Stimulated activated CD4-positive, alpha-beta T cell treated with anti-CD3 and anti-CD28 coated beads, Interleukin-12 subunit alpha, Interleukin-12 subunit beta, amount 100 ng/mL, for 48 hours (primary cell): ENCODE measurements at places on chromosomes 6 and 20.

DNA sequence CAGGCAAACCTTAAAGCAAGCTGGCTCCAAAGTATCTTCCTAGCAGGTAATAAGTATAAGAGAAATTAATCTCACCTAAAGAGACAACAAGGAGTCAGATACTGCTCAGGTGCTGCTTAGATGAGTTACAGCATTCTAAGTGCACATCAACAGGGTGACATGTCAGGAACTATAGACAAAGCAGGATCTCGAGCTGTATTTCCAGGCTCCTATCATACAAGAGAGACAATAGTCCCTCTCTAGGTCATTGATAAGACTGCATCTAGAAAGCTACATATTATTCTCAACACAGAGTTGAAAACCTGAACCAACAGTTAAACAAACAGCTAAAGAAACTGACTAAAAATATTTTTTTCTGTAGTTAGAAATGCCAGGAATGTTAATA, 3.9 kb downstream of the PTPRK start:
- no peak for DNase-seq

DNA sequence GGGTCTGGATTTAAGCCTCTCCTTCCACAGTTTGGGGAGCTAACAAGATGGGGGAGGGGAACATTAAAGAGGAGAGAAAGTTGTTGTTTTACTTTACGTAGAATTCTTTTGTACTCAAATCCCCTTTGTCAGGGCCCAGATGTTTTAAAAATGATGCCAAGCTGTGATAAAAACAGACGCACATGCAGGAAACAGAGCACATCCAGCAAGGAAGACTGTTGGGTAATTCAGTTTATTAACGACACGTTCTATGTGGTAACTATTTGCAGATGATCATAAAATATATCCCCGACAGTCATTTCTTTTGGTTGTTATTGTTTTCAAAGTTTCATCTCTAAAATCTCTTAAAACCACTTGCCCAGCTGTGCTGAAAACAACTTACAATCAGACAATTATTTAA, 307.0 kb upstream of the PRDM1 start:
- no peak for DNase-seq

GRCh38 chr6:33914645-33915044, 110.8 kb upstream of the MLN start:
- DNase-seq: peak; percentile 17

GRCh38 chr20:6040540-6040939, 13.3 kb downstream of the LRRN4 start:
- DNase-seq: no peak

- DNase-seq: no peak
These were observed 56.4 kb downstream of the ZMYND8 start for GRCh38 chr20:47300071-47300470.

DNA sequence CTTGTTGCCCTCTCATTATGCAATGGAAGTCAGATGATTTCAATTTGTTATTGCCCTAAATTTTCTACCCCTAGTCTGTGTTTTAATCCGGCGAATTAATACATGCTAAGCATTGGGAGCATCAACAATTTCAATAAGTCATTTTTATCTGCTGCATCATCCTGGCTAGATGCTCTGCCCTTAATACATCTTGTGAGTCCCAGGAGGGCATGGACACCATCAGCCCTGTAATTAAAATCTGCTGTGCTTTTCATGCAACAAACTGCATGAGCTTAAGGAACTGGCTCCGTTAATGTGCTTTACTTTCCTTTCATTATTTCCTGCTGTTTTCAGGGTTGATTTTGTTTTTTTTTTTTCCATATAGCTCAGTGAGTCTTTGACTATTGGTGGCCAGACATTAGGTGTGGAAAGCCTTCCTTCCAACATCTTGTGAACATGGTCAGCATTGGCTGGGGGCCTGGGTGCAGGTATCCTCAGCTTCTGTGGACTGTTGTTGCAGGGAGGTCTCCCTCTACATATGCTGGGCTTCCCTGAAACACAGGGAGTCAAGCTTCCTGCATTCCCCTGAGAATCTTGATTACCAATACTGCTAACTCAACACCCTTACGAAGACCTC, 8.5 kb upstream of the PBOV1 start:
- no peak for DNase-seq

DNA sequence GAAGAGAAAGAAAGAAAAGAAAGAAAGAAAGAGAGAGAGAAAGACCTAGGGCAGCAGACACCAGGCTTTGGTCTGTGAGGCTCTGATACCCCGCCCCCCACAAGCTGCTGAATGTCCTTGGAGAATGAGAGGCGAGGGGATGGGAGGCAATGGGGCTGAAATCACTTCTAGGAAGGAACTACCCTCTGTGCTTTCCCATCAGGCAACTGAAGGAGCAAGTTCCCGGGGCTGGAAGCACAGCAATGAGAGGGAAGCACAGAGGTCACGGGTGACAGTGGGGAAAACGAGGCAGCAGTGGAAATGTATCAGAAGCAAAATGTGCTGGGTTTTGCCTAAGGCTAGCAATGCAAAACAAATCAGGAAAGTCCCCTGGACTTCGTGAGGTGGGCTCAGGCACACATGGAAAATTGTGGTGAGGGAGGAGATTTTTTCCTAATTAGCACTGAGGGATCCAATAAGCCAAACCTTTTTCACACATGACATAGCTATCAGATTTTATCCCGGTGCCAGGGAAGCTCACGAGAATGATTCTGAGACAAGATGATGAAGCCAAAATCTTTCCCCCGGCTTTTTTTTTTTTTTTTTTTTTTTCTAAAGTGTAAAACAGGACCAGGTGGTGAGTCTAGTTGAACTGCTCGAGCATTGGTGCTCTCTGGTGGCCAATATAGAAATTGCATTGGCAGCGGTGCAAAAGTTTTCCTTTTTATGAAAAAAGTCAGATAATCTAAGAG, 16.8 kb upstream of the ARFGEF2 start:
- DNase-seq: peak; percentile 71

- no peak for DNase-seq
These were observed 63.4 kb downstream of the RREB1 start for GRCh38 chr6:7171119-7171518.

GRCh38 chr6:2430612-2431011, 185.2 kb upstream of the GMDS start:
- DNase-seq: no peak

DNA sequence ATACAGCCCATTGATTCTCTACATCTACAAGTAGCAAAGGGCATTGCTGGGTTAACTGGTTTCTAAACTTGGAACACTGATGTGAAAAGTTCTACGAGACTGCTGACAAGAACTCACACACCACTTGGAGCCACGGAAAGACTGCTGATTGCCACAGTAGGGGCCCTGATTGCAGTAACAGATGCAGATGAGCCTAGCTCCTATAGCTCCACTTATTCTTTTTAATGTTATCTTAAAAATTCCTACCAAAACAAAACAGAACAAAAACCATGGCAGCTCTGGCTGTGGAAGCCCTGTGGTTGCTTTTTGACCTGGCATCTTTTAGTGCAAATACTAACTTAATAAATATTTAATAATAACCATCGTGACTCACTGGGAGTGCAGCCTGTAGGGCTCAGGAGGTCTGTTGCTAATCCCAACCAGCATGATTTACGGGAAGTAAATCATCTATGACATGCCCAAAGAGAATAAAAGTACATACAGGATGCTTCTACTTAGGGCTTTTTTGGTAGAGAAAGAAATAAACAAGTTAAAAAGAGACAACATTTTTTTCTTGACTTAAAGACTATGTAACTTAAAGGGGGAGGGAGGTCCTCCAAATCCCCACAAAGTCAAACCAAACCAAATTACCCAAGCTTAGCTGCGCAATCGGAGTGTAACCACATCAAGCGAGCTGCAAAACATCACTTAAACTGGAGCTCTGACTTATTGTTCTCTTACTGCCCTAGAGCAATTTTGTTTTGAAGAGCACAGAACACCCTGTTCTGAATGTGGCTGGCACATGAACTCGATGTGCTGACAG, 87.2 kb downstream of the FKBP5 start:
- peak; percentile 10 for DNase-seq

DNA sequence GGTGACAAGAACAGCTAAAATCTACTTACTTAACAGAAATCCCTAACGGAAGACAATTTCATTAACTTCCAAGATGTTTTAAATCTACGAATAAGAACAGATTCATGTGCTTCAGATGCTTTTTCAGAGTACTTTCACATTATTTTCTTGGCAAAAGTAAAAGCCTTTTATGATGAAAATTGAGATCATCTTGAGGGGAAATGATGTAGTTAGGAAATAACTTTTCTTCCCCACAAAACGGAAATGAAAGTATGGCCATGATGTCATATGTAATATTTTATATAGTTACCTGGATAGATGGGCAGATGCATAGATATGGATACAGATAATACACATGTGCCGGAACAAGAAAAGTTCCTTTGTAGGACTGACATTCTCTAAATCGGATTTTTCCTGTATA, 32.8 kb downstream of the SASH1 start:
- no peak for DNase-seq

GRCh38 chr6:40210628-40211056, 276.4 kb upstream of the MOCS1 start:
- no peak for DNase-seq

DNA sequence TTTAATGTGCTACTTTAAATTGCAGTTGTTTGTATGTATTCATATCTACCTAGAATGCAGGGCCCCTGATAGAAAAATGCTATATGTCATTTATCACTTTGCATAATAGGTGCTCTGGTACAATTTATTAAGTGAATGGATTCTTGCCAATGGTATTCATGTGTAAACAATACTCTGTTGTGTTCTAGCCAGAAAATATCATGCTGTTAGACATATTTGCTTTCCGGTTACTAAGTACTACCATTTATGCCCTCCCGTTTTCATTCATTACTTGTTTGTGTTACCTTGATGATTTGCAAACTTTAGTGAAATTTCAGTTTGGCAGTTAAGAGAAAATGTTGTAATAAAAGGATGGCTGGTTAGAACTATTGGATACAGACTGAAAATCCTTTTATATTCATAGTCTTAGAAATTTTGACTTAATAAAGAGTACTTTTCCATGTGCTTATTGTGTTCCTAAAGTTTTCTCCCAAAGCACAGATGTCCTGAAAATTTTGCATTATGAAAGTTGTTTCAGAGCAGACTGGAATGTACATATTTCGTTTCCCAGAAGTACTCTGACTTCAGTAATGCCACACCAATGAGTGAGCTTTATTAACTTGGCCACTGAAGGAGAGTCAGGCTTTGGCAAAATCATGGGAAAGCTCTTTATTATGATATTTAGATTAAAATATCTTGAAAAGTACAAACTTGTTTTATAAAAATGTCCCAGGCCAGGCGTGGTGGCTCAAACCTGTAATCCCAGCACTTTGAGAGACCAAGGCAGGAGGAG, 31.5 kb downstream of the RPF2 start:
- DNase-seq: no peak

DNA sequence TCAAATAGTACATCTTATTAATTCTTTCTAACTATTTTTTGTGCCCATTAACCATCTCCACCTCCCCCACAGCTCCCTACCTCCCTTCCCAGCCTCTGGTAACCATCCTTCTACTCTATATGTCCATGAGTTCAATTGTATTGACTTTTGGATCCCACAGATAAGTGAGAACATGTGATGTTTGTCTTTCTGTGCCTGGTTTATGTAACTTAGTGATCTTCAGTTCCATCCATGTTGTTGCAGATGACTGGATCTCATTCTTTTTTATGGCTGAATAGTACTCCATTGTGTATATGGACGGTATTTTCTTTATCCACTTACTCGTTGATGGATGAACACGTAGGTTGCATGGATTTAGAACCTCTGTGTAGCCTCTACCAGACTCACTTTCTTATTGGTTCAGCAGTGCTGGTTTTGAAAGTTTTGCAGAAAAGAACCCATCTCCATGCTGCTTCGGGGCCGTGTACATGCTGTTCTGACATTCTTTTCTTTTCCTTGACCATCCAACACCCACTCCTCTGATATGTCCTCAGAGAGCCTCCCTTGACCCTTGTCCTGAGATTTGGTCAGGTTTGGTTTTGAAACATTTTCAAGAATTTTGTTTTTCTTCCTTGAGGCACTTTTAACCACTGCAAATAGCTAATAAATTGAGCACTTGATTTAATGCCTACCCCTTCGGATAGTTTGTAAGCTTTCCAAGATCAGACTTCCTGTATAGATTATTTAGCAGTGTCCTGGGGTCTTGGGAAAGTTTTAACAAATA, 231.2 kb upstream of the ZFP64 start:
- DNase-seq: no peak

DNA sequence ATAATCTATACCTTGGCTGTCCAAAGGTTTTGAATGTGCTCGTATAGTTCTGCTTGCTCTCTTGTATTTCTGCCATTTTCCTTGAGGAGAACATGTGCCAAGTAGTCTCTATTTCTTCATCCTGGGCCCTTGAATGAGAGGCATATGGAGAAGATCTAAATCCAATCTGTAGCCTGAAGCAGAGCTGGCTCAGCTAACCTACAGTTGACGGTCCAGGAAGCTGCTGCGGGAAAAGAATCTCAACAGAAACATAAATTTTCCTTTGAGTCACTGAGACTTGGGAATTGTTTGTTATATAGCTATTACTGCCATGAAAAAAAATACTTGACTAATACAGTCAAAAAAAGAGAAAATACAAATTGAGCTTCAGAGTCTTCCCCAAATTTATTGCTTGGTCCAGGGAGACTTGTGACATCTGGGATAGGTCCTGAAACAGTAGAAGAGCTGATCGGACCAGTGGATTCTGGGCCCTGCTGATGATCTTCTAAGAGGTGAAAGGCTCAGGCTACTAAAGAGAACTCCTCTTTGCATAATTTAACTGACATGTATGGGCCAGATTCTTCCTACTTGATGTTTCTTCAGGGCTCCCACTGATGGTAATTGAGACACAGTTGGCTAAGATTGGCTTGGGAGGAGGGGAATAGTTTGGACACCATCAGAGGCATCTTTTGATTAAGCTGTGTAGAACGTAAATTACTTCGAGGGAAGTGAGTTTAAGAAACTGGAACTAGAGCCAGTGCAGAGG, 29.9 kb upstream of the PLCB4 start:
- no peak for DNase-seq

- DNase-seq: no peak
These were observed 14.5 kb upstream of the DNAAF9 start for GRCh38 chr20:3421985-3422384.

- no peak for DNase-seq
These were observed 52.2 kb downstream of the MANEA start for GRCh38 chr6:95629551-95629950.

GRCh38 chr6:25642667-25643328, 9.2 kb upstream of the SCGN start:
- DNase-seq: no peak

- no peak for DNase-seq
These were observed 11.4 kb downstream of the GPX5 start for GRCh38 chr6:28537065-28537464.

DNA sequence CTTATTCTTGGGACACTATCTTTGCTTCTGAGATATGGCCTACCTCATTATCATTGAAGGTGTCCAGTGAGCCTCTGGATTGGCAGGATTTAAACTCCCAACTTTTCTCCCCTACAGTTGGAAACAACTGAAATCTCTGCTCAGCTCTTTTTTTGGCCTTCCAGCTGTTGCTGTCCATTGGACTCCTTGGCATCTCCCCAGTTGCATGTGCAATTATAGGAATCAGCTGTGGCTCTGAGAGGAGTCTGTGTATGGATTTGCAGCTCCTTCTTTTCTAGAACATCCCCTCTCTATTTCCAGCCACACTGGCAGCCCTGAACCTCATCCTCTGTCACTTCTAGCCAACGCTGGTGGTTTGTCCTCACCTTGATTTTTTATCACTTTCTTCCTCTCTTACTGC, 21.2 kb downstream of the RAB22A start:
- DNase-seq: no peak
